Right atrium auricular region (tissue), 2 donors: ENCODE measurements at places on chromosomes 7 and 10. TPM values are rescaled to one million over a fixed set of nuclear protein-coding genes. Genes with fewer than 3 reads are reported as not detected.

Gene TWIST1
- 6.2 TPM for total RNA-seq

Gene MBLAC1
- 3.3 TPM for total RNA-seq

Gene PNLIPRP2
- not detected for total RNA-seq

Gene FAM25G
- not detected for total RNA-seq

Gene CYP17A1
- not detected for total RNA-seq

Gene RBP3
- not detected for total RNA-seq

Gene NAT16
- total RNA-seq: not detected

Gene KCP
- total RNA-seq: not detected

Gene SH2D4B
- total RNA-seq: 0.12 TPM

Gene TRIM50
- not detected for total RNA-seq

GRCh38 chr10:65166272-65166671, 1645.1 kb downstream of the REEP3 start:
- no peak for DNase-seq

- DNase-seq: peak; percentile 59
Measured at GRCh38 chr10:75283671-75284470, 48.1 kb upstream of the COMTD1 start.

DNA sequence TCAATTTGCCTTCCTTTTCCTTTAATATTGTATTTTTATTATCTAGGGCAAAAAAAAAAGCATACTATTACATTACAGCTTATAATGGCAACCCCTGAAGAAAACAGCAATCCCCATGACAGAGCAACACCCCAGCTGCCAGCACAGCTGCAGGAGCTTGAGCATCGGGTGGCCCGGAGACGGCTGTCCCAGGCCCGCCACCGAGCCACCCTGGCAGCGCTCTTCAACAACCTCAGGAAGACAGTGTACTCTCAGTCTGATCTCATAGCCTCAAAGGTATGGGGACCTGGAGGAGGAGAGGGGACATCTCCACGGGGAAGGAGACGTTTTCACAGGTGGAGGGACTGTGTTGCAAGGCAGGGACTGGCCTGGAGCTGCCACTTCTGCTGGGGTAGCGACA, 6.8 kb downstream of the STRA8 start:
- DNase-seq: no peak

DNA sequence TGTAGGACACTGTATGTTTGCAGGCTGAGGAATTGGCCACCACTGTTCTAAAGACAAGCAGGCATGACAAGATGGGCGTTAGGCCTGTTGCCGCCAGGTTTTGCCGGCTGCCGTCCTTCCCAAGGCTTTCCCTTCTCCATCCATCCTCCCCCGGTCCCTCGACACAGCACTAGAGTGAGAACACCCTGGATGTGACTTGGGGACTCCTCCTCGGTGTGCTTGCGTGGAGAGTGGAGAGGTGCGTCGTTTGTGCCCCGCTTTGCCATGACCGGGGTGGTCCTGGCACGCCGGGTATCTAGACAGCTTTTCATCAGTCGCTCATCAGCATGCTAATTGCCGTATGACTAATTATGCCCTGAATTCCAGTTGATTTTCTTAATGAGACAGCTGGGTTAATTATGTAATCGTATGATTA, 206.6 kb upstream of the SH2B2 start:
- DNase-seq: no peak

- no peak for DNase-seq
Measured at GRCh38 chr10:72106154-72106849, 18.0 kb upstream of the SPOCK2 start.

DNA sequence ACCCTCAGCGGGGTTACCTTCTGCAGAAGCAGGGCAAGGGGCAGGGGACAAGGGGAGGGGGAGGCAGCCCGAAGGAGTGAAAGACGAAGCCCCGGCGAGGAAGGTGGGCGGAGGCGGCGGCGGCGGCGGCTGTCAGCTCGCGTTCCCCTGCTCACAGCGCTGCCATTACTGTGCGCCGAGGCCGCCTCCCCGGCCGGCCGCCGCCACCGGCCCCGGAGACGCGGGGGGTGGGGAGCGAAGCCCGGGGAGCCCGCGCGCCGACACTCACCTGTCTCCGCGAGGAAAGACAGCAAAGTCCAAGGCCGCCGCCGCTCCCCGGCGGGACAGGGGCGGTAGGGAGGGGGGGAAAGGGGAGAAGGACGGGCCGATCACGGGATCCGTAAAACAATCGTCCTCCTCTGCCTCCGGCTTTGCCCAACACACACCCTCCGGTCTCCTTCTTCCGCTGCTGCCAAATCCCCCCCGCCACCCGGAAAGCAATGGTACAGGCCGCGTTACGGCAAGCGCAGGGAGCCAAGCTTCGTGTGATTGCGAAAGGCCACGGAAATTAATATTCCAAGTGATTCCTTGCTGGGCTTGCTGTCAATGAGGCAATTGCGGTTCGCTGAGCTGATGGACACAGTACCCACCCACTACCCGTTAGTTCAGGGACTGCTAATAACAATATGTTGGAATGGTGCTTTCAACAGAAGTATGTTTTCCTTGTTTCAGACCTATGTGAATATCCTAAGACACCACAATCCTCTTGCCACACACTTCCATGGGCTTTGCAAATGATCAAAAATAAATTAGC, at the start of gene CUL2:
Gene CUL2, minus strand, starts transcription at position 180 of the 793 bp plus-strand sequence. CDS start 19,024 bp downstream, outside the sequence.
- DNase-seq: peak; percentile 94

GRCh38 chr10:47286116-47286505, 13.9 kb upstream of the GDF10 start:
- DNase-seq: peak; percentile 23

GRCh38 chr7:16978358-16979244, 96.8 kb upstream of the AGR3 start:
- no peak for DNase-seq

DNA sequence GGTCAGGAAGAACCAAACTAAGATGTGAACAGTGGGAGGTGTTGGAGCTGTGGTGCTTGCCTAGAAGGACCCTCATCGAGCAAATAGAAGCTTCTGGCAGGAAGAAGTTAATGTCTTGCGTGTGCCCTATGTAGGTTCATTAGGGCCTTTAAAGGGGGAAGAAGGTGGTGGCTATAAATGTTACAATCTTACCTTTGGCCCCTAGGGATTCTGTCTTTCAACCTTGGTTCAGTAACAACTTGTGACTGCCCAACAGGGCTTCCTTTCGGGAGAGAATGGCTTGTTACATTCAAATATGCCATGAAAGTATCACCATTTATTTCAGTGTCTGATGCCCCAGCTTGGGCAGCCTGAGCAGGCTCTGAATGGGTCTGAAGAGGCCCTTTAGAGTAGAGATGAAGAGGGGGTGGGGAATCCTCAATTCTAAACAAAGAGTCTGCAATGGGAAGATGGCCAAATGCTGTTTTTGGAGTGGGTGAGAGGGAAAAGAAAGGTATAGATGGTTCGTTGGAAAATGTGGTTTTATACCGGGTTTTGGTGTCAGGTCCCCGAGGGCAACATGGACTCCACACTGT, 108.0 kb downstream of the TCF7L2 start:
- DNase-seq: no peak

DNA sequence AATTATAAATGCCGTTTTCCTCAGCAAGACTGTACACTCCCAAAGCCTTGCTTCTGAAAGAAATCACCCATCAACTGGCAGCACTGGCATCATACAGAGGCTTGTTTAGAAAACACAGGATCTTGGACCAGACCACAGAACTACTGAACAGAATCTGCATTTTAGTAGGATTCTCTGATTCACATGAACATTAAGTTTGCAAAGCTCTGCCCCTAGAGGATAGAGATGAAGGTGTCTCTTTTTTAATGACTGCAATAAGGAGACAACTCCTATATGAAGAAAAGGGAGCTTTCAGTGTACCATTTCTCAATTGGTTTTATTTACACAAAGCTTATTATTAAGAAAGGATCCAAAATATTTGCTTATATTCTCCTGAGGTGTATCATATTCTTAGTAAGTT, 172.7 kb downstream of the AGMO start:
- DNase-seq: no peak

DNA sequence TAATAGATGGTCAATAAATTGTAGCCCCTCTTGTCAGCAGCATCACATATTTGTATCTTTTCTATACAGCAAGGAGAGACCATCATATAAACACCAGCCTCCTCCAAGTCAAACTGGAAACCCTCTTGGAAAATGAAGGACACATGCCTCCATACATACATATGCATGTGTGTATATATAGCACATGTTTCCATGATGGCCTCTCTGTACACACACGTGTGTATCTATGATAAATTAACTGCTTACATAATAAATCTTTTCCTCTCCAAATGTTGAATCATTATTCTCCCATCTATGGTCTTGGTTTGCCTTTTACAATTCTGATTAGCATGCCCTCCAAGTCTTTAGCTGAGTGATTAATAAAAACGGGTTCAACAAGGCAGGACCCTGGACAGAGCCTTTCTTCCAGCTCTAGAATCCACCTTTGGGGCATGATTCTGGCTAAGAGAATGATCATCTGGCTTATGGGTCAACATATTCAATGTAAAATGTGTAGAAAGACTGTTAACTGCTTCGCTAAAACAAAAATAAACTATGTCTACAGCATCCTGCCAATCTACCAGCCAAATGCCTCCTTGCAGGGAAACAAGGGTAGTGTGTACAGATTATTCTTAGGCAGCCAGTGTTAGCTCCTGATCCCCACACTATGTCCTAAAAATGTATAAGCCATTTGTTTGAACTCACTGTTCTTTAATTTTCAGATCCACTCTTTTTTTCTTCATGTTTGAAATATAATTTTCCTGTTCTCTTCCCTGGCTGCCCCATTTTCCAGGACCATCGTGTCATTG, 70.0 kb downstream of the CRTAC1 start:
- DNase-seq: no peak

GRCh38 chr7:29555061-29555460, 8.6 kb upstream of the PRR15 start:
- no peak for DNase-seq

DNA sequence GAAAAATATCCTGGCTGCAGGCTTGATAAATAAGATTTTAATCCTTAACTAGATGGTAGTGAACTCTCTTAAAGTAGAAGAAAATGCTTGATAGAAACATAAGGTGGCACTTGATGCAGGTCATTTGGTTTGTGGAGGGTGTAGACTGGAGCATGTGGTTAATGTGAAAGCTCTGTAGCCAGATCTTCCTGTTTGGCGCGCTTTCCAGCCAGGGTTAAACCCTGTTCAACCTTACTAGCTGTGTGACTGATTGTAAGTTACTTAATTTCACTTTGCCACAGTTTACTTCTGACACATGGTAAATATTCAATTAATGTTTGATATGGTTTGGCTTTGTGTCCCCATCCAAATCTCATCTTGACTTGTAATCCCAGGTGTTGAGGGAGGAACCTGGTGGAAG, 394.0 kb downstream of the REEP3 start:
- no peak for DNase-seq

DNA sequence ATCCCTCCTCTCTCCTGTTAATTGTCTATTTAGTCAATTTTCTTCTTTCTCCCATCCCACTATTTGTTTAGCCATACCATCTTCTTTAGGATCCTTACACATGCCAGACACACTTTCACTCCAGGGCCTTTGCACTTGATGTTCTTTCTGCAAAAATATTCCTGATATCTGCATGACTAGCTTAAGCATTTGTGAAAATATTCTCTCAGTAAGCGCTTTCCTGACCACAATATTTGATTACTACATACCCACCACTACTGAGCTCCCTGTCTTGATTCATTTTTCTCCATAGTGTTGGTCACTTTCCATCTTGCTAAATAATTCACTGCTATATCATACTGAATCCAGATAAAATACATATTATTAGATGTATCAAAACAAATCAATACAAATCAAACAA, 75.1 kb downstream of the SEMA3D start:
- DNase-seq: no peak

DNA sequence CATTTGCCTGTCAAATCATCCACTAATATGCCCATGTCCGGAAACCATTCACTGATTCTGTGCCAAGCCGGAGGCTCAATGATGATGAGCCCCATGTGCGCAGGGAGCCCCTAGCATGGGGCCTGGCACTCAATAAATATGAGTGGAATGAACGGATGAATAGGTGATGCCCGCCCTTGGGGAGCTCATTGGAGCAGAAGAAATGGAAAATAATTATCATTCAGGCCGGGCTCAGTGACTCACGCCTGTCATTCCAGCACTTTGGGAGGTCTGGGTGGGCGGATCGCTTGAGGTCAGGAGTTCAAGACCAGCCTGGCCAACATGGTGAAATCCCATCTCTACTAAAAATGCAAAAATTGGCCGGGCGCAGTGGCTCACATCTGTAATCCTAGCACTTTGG, 11.0 kb downstream of the RHBDD2 start:
- no peak for DNase-seq

DNA sequence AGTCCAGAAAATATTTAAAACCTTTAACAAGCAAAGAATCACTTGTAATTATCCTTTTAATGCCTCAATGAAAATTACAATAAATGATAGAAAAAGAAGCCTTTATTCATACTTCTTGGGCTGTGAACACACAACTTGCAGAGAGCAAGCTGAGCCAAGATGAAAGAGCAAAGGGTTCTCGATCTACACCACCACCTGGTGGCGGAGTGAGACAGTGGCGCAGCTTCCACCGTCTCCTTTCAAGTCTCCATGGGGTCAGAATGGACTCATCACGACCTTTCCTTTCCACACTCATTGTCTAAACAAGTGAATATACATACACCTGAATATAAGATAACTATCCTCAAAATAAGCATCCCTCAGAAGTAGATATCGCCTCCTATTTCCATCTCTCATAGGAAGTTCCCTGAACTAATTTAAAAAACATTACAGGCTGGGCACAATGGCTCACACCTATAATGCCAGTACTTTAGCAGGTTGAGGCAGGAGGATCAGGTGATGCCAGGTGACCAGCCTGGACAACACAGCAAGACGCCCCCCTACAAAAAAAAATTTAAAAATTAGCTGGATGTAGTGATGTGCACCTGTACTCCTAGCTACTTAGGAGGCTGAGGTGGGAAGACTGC, 40.7 kb downstream of the ATE1 start:
- DNase-seq: no peak

DNA sequence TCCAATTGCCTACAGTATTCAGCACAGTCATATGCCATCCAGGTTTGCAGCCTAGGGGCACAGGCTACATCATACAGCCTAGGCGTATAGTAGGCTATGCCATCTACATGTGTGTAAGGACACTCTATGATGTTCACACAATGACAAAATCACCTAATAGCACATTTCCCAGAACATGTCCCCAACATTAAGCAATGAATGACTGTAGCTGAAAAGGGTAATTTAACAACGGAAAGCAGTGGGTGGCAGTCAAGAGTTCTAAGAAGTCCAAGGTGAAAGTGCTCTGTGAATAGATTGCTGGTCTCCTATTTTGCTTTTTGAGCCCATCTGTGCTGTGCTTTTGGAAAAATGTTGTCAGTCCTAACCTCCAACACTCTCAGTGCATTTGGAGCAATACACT, 162.6 kb downstream of the KLF6 start:
- DNase-seq: no peak

- DNase-seq: no peak
Measured at GRCh38 chr10:5040010-5040673, 36.5 kb upstream of the AKR1C2 start.
